ENCODE measurements at places on chromosomes 6 and 20. TPM values are rescaled to one million over a fixed set of nuclear protein-coding genes. Genes with fewer than 3 reads are reported as not detected.

EPB41L1 gene
- 10.4 TPM for total RNA-seq

CDH22 gene
- 0.52 TPM for total RNA-seq

COX7A2 gene
- total RNA-seq: 280 TPM

GLO1 gene
- total RNA-seq: 95.0 TPM

PPARD gene
- total RNA-seq: 2.6 TPM

BPIFB1 gene
- total RNA-seq: not detected

RHAG gene
- 1.6 TPM for total RNA-seq

MRPL2 gene
- 16.2 TPM for total RNA-seq

NMBR gene
- not detected for total RNA-seq

GGT7 gene
- 2.6 TPM for total RNA-seq

FRK gene
- total RNA-seq: 1.6 TPM

SIRPG gene
- total RNA-seq: under 0.01 TPM

CPNE5 gene
- total RNA-seq: 6.3 TPM

TRIM15 gene
- not detected for total RNA-seq

MANEA gene
- total RNA-seq: 6.3 TPM

RARS2 gene
- total RNA-seq: 31.8 TPM

CHRNA4 gene
- total RNA-seq: 0.52 TPM

ADGRF4 gene
- not detected for total RNA-seq

TRIM10 gene
- 2.1 TPM for total RNA-seq

TRIM39 gene
- total RNA-seq: 5.2 TPM

PTCRA gene
- total RNA-seq: 1.0 TPM

RAET1E gene
- total RNA-seq: 1.0 TPM
